ENCODE measurements at places on chromosomes 4 and X.

GRCh38 chr4:19557161-19557560 lies 694.5 kb upstream of the SLIT2 start:
- peak; percentile 8 for DNase-seq

- no peak for DNase-seq
Measured at GRCh38 chrX:38879631-38880220, 78.5 kb downstream of the MID1IP1 start.

GRCh38 chr4:99655308-99656081 lies 2.1 kb downstream of the C4orf54 start:
- peak; percentile 35 for DNase-seq

- DNase-seq = no peak
Measured at GRCh38 chrX:131764216-131764615, 220.3 kb downstream of the OR13H1 start.

DNA sequence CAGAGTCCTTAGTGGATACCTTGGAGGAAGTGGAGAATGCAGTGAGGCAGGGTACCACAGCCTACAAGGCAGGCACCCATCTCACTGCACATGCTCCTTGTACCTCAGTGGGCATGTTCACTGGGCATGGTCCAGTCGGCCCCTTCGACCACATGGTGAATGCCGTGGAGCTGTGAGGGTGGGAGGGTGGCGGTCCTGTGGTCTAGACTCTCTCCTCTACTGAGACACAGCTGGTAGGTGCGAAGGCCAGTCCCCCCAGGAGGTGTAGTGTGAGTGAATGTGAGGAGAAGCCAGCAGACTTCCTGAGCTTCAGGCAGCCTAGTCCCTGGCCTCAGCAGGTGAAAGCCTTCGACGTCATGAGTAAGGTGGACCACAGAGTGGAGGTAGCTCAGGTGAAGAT lies 12.2 kb downstream of the XAGE2 start:
- DNase-seq = no peak

DNA sequence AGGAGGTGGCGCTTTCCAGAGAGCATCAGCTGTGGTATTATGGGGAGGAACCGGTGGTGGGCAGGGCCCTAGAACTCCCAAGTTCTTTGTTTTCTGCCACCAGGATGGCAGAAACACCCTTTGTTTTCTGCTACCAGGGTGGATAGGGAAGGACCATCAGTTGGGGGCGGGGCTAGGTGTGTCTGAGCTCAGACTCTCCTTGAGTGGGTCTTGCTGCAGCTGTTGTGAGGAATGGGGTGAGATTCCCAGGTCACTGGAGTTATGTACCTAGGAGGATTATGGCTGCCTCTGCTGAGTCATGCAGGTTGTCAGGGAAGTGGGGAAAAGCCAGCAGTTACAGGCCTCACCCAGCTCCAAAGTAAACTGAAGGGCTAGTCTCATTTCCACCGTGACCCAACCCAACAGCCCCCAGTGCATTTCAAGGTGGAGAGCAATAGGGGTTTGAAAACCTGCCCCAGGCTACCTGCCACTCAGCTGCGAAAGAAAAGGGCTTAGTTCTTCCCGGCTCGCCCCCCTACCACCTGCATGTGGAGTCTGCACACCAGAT lies 167.8 kb upstream of the FAM241A start:
- no peak for DNase-seq

DNA sequence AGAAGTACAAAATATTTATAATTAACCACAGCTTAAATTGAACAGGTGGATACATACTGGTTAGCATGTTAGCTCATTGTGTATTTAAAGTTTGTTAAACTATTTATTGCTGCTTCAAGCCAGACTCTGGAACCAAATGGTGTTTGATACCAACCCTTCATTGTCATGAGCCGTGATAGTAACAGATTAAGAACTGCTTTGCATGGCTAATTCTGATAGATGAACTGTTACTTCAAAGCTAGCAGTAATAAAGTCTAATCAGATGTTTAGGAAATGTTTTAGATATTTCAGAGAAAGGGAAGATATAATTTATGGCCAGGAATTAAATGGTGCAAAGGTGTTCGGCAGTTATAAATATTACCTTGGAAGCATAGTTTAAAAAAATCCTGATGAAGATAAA lies 676.1 kb upstream of the ATOH1 start:
- DNase-seq = no peak

- DNase-seq = no peak
Measured at GRCh38 chr4:112315446-112315845, 18.3 kb downstream of the ALPK1 start.

DNA sequence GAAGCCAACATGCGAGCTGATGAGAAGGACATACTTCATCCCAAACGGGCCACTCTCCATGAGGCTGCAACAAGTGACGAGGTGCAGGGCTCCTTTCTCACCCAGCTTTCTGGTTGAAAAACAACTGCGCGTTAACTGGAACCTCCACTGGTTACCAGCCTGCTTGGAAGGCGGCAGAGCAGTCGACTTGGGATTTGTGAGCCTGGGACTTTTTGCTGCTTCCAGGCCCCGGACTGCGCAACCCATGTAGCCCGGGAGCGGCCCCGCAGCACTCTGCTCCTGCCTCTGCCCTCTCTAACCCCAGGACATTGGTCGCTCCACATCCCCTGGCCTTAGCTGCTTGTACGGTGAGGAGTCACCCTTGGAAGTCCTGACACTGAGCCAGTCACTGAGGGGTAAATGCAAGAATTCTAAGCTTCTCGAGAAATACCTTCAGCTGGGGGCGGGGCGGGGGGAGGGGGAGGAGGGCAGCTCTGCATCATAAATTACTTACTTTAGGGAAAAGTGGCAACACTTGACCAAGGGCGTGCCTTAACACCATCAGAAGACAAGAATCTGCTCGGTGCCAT lies 72.7 kb downstream of the MTMR1 start:
- no peak for DNase-seq

DNA sequence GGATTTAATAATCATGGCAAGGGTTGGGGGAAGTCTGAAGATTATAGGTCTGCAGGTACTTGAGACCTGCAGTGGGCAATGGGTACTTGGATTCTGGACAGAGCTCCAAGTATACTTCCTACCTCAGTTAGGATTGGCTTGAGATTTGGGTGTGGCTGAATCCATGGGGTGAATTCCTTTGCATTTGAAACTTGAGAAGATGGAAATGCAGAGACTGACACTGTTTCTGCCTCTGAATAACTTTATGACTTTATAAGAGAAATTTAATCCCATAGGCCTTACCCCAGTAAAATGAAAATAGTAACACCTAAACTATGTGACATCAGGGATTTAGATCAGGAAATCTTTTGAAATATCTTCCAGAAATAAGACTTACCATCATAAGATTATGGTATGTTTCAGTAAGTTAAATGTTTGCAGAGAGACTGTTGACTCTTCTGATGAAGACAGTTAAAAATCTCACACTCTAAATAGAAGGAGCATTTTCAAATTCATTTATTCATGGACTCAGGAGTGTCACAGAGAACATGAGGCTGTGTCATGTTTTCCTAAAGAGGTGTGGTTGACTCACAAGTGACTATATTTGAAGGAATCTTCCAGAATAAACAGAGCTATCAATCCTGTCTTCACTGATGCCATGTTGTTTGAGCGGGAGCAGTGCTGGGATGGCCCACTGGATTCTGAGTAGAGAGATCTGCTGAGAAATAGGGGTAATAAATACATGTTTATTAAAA lies 513.5 kb upstream of the NR3C2 start:
- DNase-seq = no peak

GRCh38 chrX:47264483-47265173 lies 31.8 kb downstream of the USP11 start:
- peak; percentile 47 for DNase-seq

DNA sequence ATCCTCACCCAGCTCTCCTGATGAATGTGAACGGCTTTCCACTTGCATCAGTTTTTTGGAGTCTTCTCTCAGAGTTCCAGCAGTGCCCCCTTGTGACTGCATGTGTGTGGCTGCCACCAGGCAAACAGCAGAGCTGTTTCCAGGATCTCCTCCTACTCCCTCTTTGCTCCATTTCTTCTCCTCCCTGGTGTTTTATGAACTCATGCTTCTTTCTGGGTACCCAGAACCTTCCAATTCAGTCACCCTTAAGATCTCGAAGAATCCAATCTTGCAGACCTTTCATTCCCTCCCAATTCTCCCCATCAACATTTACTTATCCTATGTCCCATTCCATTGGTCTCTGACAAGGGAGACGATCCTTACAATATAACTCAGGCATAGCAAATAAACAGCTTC lies 6.8 kb upstream of the TCEANC start:
- peak; percentile 72 for DNase-seq

GRCh38 chrX:11349020-11349419 lies 55.8 kb downstream of the AMELX start:
- DNase-seq = no peak

DNA sequence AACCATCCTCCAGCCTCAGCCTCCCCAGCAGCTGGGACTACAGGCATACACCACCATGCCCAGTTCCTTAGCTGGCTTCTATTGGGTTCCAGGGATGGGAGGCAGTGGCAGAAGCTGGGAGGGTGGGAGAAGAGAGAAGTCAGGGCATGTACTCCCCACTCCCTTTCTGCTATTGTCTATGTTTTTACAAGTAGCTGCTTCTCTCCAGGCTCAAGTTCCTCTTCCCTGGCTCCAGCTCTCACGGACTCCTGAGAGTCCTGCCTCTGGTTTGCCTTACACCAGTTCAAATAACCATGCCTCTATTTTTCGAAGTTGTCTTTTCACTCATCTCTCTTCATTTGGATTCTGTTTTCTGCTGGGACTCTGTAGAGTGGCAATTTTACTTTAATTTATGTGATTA lies 2.9 kb downstream of the TBC1D9 start:
- DNase-seq = no peak

DNA sequence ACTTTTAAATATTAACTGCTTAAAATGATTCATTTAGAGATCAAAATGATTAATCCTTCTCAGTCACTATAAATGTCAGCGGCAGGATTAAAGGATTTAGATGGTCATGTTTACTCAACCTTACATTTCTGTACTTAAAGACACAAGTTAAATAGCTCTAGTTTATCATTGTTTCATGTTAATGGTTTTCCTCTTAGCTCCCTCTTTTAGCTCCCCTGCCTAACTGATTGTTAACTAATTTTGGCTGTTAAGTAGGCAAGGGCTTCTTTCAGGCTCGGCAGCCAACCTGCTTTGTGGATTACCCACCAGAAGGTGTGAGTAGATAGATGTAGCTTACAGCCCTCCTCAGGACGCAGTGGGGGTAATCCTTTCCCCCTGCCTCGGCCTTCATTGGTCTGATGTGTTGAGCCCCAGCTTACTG lies 96.0 kb downstream of the TENM3 start:
- peak; percentile 6 for DNase-seq

- no peak for DNase-seq
Measured at GRCh38 chr4:56386091-56386490, 1.2 kb downstream of the AASDH start.

- no peak for DNase-seq
Measured at GRCh38 chr4:40365766-40366165, 30.6 kb downstream of the CHRNA9 start.

DNA sequence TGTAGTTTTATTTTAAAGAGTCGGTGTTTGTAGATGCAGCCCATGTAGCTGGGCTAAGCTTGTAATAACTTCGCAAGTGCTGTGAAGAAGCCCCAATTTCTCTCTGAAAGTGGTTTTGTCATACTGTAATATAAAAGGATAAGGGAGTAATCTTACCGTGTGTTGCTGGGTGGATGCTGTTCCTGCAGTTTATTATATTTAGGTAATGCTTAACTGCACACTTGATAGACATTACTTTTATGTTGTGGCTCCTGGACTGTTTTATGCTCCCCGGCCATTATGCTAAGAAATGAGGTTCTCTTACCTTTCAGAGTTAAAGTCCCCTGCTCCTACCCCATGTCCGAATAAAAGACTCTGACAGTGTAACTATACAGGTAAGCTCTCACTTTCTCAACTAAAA lies 789.4 kb downstream of the RPA4 start:
- no peak for DNase-seq

DNA sequence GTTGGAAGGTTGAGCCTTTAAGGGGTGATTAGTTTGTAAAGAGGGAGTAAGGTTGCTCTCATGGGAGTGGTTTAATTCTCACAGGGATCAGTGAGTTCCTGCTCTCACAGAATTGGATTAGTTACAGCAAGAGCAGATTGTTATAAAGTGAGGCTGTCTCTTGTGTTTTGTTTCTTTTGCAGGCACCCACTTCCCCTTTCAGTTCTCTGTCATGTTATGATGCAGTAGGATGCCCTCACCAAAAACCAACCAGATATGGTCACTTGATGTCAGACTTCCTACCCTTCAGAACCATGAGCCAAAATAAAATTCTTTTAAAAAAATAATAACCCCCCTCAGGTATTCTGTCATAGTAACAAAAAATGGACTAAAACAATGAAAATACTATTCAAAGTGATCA lies 19.9 kb upstream of the IGSF1 start:
- no peak for DNase-seq

DNA sequence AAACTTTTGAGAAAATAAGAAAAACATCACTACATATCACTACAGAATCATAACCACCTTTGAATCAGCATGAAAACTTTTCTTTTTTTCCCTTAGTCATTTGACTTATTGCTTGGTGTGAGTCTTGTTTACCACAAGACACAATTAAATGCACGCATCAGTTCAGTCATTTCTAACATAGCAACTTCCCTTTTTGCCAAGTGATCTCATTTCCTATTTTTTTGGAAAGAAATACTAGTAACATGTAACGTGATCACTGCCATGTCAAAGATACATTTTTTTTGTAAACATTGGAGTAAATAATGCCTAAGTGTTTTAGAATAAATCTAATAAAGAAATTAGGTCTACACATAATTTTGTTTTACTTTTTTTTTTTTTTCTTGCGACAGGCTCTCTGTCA lies 5.1 kb upstream of the CXCL8 start:
- peak; percentile 35 for DNase-seq

GRCh38 chr4:47383829-47384427 lies 79.6 kb downstream of the COMMD8 start:
- peak; percentile 48 for DNase-seq

DNA sequence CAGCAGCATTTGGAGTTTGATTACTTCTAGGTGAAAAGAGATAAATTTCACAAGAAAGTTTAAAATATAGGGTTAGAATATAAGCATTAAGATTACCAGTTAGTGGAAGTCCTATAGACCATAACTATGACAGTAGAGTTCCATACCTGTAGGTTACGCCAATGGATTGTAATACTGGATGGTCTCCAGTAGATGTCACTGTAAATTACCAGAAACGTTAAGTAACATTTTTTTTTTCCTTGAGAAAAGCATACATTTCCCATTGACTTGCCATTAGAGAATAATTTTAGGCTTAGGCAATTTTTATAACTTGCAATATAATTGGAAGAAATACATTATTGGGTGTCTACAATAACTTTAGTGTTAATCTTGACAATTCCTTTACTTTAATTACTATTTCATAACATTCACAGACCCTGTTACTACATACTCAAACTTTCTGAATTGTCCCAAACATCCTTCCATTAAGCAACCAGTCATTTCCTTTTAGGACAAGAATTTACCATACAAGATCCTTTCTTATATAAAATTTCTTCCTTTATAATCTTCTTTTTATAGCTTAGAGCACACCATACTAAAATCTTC lies 304.1 kb upstream of the TECRL start:
- peak; percentile 1 for DNase-seq
